Mucosa of descending colon (tissue), 3 donors: ENCODE measurements at places on chromosomes 3 and 15. TPM values are rescaled to one million over a fixed set of nuclear protein-coding genes. Genes with fewer than 3 reads are reported as not detected.

DNA sequence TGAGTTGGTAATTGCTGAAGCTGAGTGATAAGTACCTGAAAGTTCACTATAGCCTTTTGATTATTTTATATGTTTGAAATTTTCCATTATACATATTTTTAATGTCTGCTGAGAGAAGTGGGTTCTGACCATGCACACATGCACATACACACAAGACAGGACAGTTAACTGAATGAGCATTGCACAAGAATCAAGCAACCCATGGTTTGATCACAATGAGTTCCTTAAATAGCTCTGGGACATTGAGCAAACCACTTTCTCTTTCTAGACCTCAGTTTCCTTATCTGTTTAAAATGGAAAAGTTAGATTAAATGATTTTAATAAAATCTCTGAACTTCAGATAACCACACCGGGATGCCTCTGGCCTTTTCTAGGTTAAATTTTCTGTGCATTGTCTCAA lies 26.7 kb downstream of the SNTN start:
- no peak for DNase-seq

GRCh38 chr3:130826516-130827182 lies 67.2 kb upstream of the ATP2C1 start:
- DNase-seq: no peak

DNA sequence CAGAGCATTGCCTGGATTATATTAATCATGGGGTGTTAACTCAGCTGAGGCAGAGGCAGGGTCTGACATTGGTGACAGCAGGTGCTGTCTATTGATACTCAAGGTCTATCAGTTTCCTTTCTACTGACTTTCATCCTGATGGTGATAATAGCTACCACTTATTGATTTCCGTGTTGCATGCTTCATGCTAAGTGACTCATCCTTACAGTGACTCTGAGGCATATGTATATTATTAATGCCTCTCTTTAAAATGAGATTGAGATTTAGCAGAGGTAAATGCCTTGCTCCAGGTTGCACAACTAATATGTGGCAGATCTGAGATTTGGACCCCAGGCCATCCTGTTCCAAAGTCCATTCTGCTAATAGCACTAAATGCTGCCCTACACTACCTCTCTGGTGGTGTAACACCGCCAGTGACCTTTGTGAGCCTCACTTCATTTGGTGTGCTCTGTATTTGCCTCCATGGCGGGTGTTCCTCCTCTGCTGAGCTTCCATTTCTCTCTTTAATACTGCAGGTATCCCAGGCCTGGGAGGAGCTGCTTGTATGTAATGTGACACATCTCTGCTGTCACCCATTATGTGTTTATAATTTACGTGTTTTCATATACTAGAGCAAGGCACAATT lies 50.4 kb downstream of the GPR171 start:
- DNase-seq: no peak

DNA sequence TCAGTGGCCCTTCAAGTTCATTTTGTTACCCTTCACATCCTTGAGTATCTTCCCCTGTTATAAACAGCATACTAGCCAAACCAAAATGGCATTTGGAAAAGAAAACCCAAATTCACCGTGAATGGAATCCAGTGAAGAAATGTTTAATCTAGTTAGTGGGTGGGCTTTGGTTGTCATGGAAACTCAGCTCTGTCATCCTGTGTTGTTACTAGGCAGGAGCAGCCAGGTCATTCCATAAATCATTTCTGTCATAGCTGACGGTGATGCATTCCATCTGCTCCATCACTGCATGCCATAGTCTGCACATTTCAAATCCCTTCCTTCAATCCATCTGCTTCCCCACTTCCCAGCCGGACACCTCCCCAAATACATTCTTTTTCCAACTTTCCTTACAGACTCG lies 140.4 kb upstream of the CGNL1 start:
- no peak for DNase-seq

The SPCS1 gene
- 105 TPM for total RNA-seq

The PGBD4 gene
- 1.7 TPM for total RNA-seq

The EXD1 gene
- not detected for total RNA-seq

The CCR8 gene
- 0.36 TPM for total RNA-seq

The KATNBL1 gene
- total RNA-seq: 42.8 TPM

The CCR1 gene
- 8.7 TPM for total RNA-seq
